ENCODE measurements at places on chromosomes 2 and 18. TPM values are rescaled to one million over a fixed set of nuclear protein-coding genes. Genes with fewer than 3 reads are reported as not detected.

Gene CTAGE1
- total RNA-seq = not detected

DNA sequence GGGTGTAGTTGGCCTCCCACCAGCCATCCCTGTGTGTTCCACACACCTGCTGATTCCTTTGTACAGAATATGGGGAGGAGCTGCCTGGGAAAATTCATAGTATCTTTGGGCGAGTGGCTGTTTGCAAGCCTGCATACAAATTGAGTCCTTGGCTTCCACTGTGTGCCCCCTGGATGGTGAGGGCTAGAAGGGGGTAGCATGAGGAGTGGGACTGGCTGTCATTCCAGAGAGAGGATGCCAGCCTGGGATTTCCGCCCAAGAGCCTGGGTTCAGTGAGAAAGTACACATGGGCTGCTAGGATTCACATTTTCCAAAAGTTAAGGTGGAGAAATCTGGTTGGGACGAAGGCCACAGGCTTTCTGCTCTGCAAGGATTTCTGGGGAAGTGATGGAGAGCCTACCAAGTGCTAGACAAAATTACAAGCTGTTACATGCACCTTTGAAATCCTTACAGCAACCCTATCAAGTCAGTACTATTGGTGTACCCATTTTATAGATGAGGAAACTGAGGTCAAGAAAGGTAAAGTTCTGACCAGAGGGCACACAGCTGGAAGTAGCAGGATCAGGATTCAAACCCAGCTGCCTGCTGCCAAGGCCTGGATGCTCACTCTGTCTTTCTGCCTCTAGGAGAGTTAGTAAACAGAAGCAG lies 606 bp upstream of the TOGARAM2 start:
- no peak for DNase-seq

DNA sequence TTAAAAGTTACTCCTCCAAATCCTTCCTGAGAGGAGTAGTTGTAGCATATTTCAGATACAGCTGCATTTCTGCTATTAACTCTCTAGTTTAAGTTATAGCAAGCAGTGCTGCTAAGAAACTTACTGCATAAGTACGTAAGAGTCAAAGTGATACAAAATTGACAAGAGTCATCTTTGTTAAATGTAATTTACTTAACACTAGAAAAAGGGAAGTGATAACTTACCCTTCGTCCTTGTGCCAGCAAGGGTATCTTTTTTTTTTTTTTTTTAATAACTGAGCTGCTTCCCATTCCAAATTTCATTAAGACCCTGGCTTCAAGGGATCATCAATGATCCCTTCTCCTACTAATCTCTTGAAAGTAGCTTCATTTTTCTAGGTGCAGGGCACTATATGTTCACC lies 493.0 kb downstream of the PLCL1 start:
- no peak for DNase-seq

Gene TRIM43
- not detected for total RNA-seq

DNA sequence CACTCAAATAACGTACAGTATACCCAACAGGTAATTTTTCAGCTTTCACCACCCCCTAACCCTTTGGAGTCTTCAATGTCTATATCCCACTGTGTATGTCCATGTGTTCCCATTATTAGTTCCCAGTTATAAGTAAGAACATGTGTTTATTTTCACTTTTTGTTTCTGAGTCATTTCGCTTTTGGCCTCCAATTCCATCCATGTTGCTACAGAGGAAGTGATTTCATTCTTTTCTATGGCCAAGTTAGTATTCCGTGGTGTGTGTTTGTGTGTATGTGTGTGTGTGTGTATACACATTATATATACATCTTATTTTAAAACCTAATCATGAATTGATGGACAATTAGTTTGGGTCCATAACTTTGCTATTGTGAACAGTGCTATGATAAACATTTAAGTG lies 464.4 kb downstream of the CMPK2 start:
- no peak for DNase-seq

- DNase-seq = no peak
These were observed 47.6 kb upstream of the ZNF521 start for GRCh38 chr18:25399554-25399953.

- DNase-seq = no peak
These were observed 489.1 kb downstream of the ZEB2 start for GRCh38 chr2:144030791-144031190.

Gene PEX13
- total RNA-seq = 17.4 TPM

- DNase-seq = peak; percentile 10
These were observed 71.6 kb upstream of the GAREM1 start for GRCh38 chr18:32542221-32542798.

DNA sequence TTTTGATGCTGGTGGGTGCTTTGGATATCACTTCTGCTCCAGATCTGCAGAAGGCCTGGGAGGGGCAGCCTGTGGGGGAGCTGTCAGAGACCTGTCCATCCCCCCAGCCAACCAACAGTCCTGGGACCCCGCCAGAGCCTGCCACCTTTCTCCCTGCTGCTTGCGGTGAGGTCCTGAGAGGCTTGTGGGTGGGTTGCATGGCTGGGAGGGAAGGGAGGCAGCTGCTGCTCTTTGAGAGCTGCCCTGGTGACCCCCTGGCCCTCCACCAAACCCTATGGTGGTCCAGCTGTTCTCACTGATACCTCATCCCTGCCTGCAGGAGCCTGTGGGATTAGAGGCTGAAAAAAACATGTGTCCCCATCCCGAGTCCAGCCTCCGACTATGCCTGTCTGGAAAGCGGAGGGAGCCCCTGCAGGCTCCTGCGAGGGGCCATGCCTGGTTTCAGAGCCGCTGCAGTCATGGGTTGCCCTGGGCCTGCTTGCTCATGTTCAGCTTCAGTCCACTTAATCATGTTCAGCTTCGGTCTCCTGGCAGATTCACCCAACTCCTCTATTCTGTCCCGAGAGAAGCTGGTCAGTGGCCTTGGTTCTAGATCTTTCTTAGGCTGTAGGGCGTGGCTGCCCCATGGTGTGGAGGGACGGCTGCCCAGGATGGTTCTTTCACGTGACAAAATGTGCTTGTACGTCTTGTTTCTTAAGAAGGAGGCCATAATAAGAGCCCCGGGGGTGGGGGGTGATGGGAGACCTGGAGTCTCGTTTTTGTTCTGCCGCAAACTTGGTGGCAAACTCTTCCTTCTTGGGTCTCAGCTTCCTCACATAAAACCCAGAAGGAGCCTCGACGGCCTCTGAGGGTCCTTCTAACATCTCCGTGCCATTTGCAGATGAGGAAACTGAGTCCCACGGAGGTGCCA lies 98.5 kb downstream of the CTIF start:
- DNase-seq = peak; percentile 22

GRCh38 chr2:58377181-58377580 lies 136.1 kb upstream of the FANCL start:
- no peak for DNase-seq

DNA sequence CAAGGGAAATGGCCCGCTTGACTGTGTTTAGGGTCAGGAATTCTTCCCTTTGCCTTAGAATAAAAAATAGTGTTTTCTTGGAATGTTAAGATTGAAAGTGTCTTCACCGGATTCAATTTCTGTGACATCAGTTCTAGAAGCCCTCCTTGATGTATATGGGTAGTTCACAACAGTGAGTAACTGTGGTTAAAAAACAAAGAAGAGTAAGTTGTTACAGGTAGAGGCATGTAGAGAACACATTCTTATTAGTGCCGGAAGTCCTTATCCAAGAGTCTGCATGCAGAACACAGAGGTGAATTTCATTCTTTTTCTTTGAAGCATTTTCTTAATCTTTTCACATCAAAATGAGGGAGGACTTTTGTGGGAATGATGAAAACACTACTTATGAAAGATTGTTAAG lies 105.5 kb downstream of the FMNL2 start:
- DNase-seq = no peak

Gene RIT2
- total RNA-seq = not detected

- DNase-seq = no peak
These were observed 41.8 kb downstream of the CNGA3 start for GRCh38 chr2:98388081-98388480.

DNA sequence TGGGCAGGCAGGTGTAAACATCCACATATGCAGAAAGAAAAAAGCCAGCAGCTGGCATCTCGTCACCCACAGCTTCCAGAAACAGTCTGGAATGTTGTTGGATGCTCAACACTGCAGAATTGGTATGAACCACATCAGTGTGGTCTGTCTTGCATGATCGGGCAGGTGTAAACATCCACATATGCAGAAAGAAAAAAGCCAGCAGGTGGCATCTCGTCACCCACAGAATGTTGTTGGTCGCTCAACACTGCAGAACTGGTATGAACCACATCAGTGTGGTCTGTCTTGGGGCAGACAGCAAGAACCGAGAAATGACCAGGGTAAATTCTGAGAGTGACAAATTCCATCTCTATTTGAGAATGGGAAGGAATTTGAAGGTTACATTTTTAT lies 39.6 kb downstream of the DOCK10 start:
- peak; percentile 49 for DNase-seq

DNA sequence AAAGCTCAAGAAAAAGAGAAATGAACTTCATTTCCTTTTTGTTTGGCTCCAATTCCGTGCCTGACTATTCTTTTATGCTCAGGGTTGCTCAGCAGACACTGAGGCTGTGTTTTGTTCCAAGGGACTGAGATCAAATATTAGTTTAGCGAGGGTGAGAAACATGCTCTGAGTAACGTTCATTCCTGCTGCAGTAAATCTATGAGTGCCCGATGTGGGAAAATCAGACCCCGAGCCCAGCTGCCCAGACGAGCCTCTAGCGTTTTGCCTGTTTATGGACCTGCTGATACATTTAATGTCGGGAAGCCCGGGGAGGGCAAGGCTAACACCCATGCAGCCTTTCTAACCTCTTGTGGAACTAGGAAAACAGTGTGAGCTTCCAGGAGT lies 119.2 kb downstream of the VAPA start:
- DNase-seq = no peak

GRCh38 chr2:63737081-63737751 lies 104.5 kb upstream of the UGP2 start:
- no peak for DNase-seq

DNA sequence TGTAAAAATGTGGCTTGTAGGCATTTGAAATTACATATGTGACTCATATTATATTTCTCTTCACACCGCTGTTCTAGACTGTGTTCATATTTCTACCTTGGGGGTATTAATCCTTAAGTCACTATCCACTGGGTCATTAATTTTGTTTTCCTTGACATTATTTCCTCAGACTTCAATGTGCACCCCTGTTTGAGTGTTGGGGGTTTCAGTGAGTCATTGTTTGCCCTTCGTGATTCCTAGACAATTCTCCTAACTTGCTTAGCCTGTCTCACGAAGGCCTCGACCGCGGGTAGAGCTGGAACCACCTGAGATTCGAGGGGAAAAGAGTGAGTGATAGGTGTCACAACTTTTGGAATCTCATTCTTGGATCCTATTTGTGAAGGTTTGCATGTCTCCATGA lies 35.1 kb downstream of the NPAS2 start:
- no peak for DNase-seq

Gene MDH1B
- total RNA-seq = 2.8 TPM

Gene PLCD4
- total RNA-seq = 0.43 TPM

GRCh38 chr2:30862054-30862651 lies 54.9 kb upstream of the CAPN13 start:
- DNase-seq = peak; percentile 88

DNA sequence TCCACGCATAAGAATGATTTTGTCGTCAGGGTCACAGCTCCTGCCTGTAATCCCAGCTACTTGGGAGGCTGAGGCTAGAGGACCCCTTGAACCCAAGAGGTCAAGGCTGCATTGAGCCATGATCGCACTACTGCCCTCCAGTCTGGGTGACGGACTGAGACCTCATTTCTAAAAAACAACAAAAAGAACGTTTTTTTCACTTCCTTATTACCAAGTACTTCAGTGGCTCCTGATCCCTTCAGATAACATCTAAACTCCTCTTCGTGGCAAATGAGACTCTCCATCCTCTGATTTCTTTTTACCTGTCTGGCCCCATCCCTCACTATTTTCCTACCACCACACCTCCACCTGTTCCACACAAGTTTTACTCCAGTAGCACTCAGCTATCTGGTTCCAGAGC lies 105.4 kb upstream of the TLK1 start:
- no peak for DNase-seq

Gene SPP2
- not detected for total RNA-seq

GRCh38 chr2:238339814-238340213 lies 19.5 kb downstream of the TRAF3IP1 start:
- DNase-seq = peak; percentile 70

DNA sequence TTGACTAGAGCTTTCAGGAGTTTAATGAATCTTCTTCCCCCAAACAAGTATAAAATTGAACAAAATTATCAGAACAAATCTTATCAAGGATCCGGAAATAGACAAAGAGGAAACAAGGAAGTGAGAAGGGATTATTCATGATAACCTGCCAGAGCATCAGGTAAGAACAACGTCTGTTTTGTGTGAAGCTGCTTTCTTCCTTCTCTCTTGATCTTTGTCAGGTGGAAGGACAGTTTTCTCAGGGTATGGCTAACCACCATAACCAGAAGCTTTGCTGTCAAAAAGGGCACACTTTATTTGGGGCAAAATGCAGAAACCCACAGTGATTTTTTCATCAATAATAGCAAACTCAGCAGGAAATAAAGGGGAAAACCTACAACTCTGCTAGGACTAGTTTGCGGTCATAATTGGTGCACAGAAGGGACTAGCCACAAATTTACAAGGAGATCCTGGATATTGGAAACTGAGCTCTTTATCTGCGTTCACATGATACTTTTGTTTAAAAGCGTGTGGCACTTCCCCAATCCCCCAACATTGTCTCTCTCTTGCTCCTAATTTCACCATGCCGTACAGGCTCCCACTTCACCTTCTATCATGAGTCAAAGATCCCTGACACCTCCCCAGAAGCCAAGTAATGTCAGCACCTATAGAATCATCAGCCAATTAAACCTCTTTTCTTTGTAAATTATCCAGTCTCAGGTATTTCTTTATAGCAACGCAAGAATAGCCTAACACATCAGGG lies 124.2 kb downstream of the FSIP2 start:
- DNase-seq = no peak

DNA sequence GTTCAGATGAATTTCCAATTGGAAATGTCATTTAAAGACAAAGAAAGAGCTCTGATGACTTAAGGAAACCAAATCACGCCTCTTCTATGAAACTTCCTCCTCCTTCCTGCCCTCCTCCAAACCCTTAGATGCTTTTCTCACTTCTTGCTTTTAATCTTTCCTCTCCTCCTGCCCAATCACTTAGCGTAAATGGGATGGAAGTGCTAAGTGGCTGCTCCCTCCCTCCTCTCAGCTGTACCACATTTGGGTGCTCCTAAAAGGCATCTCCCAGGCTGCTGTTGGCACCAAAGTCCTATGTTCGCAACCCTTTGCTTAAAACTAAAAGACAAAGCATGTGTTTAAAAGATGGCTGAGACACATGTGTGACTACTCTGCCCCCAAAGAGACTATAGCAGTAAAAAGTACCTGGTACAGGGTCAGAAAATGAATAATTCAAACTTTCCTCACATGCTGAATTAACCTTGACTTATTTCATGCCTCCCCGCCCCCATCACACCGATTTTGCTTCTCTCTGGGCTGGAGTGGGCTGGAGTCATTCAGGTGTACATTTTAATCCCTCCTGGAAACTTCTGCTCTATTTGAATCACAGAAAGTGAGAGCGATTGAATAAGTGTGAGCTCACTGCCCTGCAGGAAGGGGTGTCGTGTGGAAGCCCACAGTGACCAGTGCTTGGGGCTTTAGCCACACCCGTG lies 59.2 kb upstream of the KLF7 start:
- DNase-seq = no peak

Gene LTBP1
- total RNA-seq = 11.8 TPM

All from Karpas-422 (cell line).